Adrenal gland (tissue), 19 donors: ENCODE measurements at places on chromosomes 6 and 20. TPM values are rescaled to one million over a fixed set of nuclear protein-coding genes. Genes with fewer than 3 reads are reported as not detected.

GRCh38 chr6:11185204-11185842 lies 47.1 kb downstream of the NEDD9 start:
- no peaks in the 10 kb centered on the region for H3K4me1 ChIP-seq
- no peak overlapping the region for H3K27ac ChIP-seq
- DNase-seq: no peak
- no peaks in the 10 kb centered on the region for H3K27me3 ChIP-seq
- H3K4me3 ChIP-seq: no peak overlapping the region
- H3K36me3 ChIP-seq: peaks cover 24% of the 10 kb centered on the region

GRCh38 chr20:36040571-36040970 lies 72.2 kb downstream of the CNBD2 start:
- no peak overlapping the region for H3K27ac ChIP-seq
- H3K4me1 ChIP-seq: no peaks in the 10 kb centered on the region
- H3K36me3 ChIP-seq: no peaks in the 10 kb centered on the region
- no peaks in the 10 kb centered on the region for H3K27me3 ChIP-seq
- H3K4me3 ChIP-seq: no peak overlapping the region

The SLC24A3 gene
- total RNA-seq: 6.8 TPM

The CYP24A1 gene
- not detected for total RNA-seq

The AVP gene
- 0.74 TPM for total RNA-seq

The PTK7 gene
- 15.0 TPM for total RNA-seq

DNA sequence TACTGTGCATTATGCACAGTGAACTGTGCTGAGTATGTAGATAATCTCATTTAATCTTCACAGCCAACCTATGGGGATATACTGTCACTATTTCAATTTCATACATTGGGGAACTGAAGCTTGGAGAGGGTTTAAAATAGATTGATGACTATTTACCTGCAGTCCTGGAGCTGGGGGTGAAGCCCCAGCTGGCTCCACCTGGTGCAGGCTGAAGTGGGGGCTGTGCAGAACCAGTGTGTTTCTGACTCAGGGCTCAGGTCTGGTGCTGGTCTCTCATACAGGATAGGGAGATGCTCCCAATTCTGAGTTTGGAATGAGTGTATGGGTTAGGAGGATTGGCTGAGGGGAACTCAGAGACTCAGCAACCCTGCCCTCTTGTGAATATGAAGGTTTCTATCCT lies 176.1 kb upstream of the CEP162 start:
- H3K27me3 ChIP-seq: no peaks in the 10 kb centered on the region
- no peak for DNase-seq
- no peak overlapping the region for H3K4me3 ChIP-seq
- H3K27ac ChIP-seq: no peak overlapping the region
- H3K36me3 ChIP-seq: no peaks in the 10 kb centered on the region

The EGFL8 gene
- total RNA-seq: 22.1 TPM

DNA sequence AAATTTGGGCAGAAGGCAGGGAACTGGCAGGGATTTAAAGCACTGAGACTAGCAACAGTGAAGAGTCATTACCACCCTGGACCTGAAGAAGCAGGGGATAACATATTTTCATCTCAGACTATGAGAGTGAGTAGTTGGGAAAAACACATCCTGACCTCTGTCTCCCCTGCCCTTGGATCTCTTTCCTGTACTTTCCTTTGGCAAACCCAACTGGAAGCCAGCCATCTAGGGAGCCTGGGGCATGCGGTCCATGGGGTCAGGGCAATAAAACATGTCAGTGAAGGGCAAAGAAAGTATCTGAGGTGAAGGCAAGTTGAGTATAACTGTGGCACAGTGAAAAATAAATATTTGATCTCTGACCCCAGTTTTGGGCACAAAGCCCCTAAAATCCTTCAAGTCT lies 698.2 kb downstream of the DOK5 start:
- no peak overlapping the region for H3K27ac ChIP-seq
- H3K27me3 ChIP-seq: no peaks in the 10 kb centered on the region
- no peaks in the 10 kb centered on the region for H3K4me1 ChIP-seq
- DNase-seq: peak; percentile 22
- no peak overlapping the region for H3K4me3 ChIP-seq
- H3K36me3 ChIP-seq: no peaks in the 10 kb centered on the region

The CFAP61 gene
- total RNA-seq: 0.72 TPM

DNA sequence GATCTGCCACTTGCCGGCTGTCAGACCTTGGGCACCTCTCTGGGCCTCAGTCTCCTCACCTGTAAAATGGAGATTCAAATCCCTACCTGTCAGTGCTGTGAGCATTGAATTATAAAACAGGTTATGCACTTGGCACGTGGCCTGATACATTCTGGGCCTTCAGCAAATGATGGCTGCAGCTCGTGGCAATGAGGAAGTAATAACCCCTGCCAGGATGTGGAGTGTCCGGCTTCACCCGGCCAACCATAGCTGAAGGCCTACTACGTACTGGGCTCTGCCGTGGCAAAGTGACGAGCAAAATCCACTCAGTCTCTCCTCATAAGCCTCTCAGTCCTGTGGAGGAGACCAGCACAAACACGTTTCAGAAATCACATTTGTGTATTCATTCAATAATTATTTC lies 10.9 kb upstream of the VSTM2L start:
- no peak for DNase-seq
- peaks cover 5% of the 10 kb centered on the region for H3K4me1 ChIP-seq
- no peak overlapping the region for H3K27ac ChIP-seq
- H3K36me3 ChIP-seq: no peaks in the 10 kb centered on the region
- H3K27me3 ChIP-seq: no peaks in the 10 kb centered on the region

The BCAS1 gene
- total RNA-seq: not detected

DNA sequence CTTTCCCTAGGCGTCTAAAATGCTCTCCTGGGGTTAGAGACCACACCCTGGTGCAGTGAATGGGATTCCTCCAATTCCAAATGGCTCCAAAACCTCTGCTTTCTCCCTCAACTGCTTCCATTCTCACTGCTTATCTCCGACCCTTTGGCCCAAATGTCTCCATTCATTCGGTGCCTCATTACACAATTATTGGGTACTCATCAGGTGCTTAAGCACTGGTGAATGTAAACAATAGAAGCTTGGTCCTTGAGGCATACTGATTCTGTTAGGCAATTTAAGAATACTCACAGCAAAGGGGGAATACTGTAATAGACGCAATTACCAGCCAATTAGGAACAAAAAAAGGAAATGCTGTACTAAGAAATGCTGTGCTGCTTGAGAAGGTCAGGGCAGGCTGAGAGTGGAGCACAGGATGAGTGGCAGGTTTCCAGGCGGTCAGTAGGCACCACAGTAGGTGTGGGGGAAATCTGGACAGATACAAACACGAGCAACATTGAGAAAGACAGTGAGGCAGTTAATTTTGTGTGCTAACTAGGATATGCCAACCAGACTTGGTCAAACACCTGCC lies 23.0 kb downstream of the GMDS start:
- no peaks in the 10 kb centered on the region for H3K27me3 ChIP-seq
- peaks cover 5% of the 10 kb centered on the region for H3K4me1 ChIP-seq
- H3K36me3 ChIP-seq: no peaks in the 10 kb centered on the region
- peak overlapping the region; percentile 56 for H3K4me3 ChIP-seq
